Iris pigment epithelial cell (primary cell): ENCODE measurements at places on chromosomes 11 and 22.

GRCh38 chr11:62171261-62171723, 18.7 kb upstream of the SCGB1D1 start:
- DNase-seq, result peak; percentile 81

DNA sequence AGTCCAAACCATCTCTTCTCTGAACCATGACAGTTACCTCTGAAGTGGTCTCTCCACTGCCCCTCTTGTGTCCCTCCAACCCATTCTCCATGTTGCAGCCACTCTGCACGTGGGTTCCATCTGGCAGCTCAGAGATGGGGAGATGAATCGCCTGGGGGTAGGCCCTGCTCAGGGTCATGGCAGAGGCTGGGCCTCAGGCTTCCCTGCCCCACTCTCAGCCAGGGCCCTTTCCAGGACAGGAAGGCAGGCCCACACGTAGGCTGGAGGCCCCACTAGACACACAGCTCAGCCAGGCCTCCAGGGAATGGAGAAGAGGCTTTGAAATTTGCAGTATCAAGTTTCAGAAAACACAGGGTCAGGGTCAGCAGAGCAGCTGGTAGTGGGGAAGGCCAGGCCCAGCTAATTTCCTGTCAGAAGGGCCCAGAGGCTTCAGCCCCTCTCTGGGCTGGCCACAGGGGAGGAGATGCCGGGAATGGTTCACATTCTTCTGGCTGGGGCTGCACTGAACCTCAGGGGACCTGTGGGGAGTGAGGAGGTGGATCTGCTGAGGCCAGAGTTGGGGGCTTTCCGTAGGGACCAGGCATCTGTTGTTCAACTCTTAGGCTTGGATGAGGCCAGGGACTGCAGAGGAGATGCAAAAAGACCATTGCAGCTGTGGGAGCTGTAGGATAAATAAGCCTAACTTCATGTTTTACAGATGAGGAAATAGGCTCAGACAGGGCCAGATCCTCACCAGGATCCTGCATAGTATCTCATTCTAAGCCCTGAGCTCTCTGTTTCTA, 101.6 kb downstream of the SWAP70 start:
- peak; percentile 98 for DNase-seq

DNA sequence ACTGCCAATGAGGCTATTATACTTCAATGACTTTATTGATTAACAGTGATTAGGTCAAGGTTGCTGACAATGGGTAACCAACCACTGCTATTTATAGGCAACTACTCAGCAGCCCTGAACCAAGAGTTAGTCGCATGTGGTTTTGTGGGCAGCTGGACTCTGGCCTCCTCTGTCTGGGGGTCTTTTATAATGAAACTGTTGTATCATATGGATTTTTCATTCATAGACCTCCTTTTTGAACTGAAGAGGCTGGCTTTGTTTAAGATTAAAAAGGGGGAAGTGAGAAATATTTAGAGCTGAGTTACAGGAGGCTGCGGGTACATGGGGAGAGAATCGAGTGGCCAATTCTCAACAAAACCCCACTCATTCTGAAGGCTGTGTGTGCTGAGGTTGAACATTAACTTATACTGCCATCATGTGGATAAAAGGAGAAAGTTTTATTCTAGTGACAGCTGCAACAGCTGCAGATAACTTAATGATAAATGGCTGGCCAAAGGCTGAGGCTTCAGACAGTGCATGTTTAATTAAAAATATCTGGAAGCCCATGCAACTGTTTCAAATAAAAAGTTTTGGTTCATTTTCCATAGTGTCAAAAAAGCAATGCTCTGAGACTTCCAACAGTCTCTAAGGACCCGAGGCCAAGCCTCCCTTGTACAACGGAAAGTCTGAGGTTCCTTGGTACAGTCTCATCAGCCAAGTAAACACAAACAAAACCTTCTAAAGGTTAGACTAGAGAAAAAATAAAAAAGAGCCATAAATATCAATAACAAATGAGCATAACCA, 682.6 kb downstream of the KCNA4 start:
- peak; percentile 86 for DNase-seq

DNA sequence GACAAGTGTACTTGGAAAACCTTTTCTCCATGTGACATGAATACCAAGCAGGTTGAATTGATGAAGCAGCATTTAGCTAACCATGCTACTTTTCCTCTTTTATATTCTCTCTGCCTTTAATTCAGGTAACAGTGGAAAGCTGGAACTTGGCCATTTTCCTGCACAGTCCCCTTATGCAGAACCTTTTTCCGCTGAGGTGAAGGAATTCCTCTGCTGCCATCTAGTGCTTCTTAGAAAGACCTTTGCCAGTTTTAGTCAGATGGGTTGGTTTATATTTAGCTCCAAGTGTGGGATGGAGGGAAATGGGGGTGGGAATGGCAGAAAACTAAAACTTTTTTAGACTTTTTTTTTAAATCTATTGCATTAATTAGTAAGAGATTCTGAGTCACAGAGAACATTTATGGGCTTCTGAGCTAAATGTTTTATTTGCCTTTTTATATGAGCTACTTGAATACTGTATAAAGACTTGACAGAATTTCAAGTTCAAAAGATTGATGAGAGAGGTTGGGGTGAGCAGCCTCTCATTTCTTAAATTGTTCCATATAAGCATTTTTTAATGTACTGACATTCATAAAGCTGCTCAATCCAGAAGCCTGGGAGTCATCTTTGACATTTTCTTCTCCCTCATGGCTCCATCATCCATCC, 153.9 kb upstream of the ZC3H12C start:
- DNase-seq, result peak; percentile 87

DNA sequence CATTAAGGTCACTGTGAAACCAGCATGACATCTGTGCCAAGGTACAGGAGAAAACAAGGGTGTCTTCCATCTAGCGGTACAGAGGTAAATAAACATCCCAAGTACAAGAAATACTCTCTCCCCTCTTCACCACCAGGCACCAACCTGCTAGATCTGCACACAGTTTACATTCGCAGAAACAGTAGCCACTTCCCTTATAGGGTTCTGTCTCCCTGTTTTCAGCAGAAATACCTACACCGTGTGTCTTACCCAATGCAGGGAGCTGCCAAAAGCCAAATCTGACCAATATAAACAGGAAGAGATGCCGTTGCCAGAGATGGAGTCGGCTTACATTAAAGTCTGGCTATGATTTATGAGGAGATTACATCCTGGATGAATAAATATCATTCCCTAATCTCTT, 1.2 kb downstream of the SCN4B start:
- peak; percentile 34 for DNase-seq

GRCh38 chr22:40220316-40221054, 42.8 kb downstream of the TNRC6B start:
- no peak for DNase-seq

GRCh38 chr11:94131047-94131717, 2.5 kb downstream of the PANX1 start:
- DNase-seq, result no peak

- no peak for DNase-seq
Measured at GRCh38 chr11:19642185-19643158, 70.2 kb upstream of the NAV2 start.

DNA sequence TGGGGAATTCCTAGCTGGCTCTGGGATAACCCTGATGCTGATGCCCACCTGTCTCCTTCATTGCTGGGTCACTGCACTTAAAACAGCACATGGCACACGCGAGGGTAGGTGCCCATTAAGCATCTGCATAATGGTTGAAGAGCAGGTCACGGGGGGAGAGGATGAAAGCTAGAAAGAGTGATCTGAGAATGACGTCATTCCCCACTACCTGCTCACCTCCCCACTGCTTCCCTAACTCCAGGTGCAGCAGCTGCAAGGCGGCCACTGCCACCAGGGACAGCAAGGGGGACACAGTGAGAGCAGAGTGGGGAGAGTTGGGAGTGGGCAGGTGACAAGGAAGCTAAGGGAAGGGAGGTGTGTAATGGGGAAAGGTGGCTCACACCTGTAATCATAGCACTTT, 27.0 kb downstream of the ADA2 start:
- DNase-seq, result no peak

DNA sequence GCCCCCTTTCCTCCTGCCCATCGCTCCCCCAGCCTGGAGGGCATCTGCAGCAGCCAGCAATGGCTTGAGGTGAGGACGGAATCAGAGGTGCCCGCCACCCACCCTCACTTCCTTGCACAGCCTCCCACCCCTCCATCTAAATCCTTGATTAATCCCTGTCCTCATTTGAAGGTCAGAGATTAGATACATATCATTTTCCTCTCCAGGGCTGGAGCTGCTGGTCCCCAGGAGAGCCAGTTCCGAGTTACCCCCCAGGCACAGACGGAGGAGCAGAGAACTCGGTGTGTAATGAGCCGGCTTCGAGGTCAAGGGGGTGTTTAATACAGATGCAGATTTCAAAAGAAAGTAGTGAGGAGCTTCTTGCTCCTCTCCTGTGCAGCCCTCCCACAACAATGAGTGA, 542.1 kb downstream of the MN1 start:
- DNase-seq, result no peak

DNA sequence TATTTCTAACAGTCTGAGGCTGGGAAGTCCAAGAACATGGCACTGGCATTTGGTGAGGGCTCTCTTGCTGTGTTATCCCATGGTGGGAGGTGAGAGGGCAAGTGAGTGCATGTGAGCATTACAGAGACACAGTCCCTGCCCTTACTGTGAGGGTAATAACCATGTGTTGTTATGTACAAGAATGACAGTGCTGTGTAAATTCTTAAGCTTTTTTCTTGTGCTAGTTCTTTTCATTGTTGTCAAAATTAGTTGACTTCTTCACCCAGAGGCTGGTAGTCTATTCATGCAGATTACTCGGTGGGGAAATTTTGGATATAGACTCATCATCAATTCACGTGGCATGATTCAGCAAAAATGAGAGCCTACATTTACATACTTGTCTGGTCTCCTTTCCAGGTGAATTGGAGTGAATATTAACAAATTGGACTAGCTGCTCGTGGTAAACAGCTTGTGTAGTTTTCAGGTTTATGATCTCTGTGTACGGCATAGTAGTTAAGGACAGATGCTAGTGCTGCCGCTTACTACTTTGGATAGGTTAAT, 49.3 kb downstream of the ATXN10 start:
- DNase-seq, result peak; percentile 24

DNA sequence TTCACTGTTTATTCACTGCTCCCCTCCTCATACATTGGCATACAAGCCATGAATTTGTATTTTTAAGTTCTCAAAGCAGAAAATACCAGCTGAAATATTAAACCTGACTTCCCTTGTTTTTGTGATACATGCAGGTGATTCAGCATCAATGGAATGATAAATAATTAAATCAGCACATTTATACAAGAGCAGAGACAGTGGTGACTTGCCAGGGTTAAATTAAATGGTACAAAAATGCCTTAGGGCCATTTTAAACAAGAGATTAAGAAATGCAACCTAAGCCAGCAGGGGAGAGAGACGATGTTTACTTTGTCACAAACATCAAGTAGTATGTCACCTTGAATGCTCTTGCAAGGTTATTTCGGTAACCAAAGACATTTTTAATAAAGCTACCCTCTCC, 95.9 kb upstream of the DDI1 start:
- peak; percentile 52 for DNase-seq

DNA sequence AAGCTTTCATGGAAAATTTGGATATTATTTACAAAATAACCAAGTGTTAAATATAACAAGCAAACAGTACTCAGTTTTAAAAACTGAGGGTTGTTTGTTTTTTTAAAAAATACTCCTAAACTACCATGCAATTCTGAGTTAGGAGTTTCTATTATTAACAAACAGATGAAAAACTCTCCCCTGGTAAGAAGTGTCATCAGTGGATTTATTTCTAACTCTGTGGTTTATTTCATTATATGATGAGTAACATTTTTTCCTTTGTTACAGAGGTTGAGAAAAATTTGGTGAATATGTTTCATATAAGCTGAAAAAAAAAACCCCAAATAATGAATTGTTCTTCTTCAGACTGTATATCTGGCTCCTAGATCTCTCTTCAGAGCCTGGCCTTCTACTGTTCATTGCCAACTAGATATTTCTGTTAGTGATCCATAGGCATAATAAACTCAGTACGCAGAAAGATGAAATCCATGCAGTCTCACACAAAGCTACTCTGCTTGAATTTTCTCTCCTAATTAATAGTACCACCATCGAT, 29.4 kb upstream of the PDE3B start:
- DNase-seq, result no peak

GRCh38 chr22:20951151-20951931, 15.7 kb upstream of the AIFM3 start:
- DNase-seq, result no peak

DNA sequence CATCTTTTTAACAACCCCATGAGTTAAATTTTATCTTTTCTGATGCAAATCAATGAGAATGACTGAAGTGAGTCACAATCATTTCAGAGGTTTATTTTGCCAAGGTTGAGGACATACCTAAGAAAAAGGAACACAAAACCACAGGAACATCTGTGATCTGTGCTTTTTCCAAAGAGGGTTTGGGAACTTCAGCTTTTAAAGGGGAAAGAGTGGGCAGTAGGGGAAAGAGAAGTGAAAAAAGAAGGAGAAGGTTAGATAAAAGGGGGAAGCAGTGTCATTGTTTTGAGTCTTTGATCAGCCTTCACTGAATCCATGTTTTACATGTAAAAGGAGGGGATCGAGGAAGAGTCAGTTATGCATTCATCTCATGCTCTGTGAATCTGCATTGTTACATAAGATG, 45.3 kb upstream of the SPON1 start:
- DNase-seq, result no peak

- no peak for DNase-seq
Measured at GRCh38 chr11:113593698-113594308, 112.3 kb downstream of the TMPRSS5 start.

GRCh38 chr11:67160045-67160444, 41.0 kb downstream of the KDM2A start:
- no peak for DNase-seq

- DNase-seq, result no peak
Measured at GRCh38 chr22:38318792-38319773, 1.9 kb upstream of the CSNK1E start.

DNA sequence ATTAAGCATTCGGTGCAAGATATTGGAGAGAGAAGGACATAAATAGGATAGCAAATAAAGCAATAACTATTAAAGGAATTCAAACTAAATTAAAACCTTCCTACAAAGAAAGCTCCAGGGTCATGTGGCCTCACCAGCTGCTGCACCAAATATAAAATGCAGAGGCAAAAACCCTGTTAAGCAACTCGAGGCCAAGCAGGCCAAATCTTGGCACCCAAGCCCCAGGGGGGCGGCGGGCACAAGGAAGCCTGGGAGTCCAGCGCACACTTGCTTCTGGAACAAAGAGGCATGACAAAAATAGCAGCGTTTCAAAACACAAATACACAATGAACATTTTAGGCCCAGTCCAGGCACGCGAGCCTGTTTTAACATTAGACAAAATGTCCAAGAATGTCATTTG, 20.8 kb downstream of the KRTAP5-6 start:
- DNase-seq, result no peak

DNA sequence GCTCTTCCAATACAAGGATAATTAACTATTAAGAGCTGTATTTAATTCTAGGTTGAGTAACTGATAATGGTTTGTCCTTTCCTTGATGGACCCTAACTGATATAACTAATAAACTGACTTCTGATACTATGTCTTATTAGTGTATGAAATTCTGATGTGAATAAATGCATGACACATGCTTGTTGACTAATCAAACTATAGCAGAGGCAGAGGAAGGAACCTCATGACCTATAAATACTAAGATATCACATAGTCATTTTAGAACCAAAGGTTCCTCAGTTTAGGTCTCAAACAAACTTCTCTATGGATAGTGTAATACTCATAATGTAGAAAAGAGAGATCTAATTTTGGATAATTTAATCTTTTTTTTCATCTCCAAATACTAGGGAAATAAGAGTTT, 4.8 kb upstream of the HBD start:
- DNase-seq, result peak; percentile 25
